ENCODE measurements at places on chromosomes 3 and 15.
A peak's percentile ranks its signal among the peaks of the same experiment; 100 is the strongest.

GRCh38 chr3:191997093-191997492, 536.1 kb downstream of the PYDC2 start:
- DNase-seq = no peak

DNA sequence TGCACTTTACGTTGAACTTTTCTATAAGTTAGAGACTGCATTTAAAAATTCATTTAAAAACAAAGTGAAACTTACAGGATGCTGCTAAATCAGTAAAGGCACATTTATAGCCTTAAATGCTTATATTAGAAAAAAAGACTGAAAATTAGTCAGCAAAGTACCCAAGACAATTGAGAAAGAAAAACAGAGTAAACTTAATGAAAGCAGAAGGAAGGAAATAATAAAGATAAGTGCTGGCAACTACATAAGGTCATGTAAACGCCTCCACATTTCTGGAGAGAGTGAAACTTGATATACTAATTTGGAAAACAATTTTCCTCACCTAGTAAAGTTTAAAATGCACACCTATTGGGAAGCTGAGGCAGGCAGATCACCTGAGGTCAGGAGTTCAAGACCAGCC, 58.2 kb upstream of the ACAN start:
- no peak for DNase-seq

DNA sequence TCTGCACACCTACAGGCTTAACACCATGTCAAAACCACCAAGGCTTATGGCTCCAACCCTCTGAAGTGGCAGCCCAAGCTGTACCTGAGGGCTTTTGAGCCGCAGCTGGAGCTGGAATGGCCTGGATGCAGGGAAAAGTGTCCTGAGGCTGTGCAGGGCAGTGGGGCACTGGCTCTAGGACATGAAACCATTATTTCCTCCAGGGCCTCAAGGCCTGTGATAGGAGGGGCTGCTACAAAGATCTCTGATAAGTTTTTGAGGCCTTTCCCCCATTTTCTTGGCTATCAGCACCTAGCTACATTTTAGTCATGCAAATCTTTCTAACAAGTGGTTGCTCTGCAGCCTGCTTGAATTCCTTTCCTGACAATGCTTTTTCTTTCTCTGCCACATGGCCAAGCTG, 37.6 kb downstream of the SPATA16 start:
- DNase-seq = no peak

- no peak for DNase-seq
Observed at GRCh38 chr3:59756934-59757333, 707.1 kb upstream of the CFAP20DC start.

GRCh38 chr3:56800130-56800831, 1.5 kb downstream of the ARHGEF3 start:
- DNase-seq = peak; percentile 33

DNA sequence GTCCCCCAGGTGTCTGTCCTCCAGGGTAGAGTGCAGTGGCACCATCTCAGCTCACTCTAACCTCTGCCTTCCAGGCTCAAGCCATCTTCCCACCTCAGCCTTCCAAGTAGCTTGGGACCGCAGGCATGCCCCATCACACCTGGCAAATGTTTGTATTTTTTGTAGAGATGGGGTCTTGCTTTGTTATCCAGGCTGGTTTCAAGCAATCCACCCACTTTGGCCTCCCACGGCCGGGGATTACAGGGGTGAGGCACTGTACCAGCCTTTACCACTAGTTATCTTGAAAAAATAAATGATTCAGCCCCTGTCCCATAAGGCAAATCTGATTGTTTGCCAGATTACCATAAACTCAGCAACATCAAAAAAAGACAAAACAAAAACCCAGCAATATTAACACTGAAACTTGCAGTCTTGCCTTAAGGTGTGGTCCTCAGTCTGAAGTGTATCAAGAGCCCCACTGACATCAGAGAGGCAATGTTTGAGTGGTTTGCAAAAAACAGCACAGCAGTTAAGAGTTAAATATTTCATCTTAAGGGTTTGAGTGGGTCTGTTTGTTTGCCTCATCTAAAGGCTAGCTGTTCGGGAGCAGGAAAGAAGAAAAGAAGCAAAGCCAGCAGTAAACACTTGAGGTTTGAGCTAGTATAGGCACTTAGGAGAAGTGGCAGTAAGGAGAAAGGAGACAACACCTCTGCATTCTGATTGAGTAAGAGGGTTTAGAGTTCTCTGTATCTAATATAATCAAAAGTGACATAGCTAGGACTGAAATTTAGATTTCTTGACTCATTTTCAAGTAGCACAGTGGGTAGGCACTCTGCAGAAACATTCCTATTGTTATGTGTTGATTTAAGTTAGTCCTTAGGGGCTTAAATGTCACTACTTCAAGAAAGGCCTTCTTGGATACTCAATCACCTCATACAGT, 26.3 kb upstream of the EDEM1 start:
- DNase-seq = no peak

- DNase-seq = no peak
Observed at GRCh38 chr3:149327156-149327555, 6.3 kb downstream of the TM4SF18 start.

DNA sequence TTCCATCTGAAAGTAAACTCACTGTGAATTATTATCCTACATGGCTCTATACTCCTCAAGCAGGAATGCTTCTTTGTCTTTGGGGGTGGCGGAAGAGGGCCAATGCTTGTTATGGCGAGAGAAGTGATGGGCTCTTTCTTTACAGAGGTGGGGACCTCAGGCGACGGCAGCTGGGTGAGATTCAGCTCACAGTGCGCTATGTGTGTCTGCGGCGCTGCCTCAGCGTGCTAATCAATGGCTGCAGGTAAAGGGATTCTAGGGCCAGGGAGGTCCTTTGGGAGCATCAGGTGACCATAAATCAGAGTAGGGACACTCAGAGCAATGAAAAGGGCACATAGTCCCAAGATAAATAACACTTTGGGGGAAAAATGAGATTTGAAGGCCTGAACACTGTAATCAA, 39.0 kb downstream of the ESYT3 start:
- DNase-seq = no peak

GRCh38 chr15:67678993-67679392, 136.5 kb downstream of the MAP2K5 start:
- no peak for DNase-seq

DNA sequence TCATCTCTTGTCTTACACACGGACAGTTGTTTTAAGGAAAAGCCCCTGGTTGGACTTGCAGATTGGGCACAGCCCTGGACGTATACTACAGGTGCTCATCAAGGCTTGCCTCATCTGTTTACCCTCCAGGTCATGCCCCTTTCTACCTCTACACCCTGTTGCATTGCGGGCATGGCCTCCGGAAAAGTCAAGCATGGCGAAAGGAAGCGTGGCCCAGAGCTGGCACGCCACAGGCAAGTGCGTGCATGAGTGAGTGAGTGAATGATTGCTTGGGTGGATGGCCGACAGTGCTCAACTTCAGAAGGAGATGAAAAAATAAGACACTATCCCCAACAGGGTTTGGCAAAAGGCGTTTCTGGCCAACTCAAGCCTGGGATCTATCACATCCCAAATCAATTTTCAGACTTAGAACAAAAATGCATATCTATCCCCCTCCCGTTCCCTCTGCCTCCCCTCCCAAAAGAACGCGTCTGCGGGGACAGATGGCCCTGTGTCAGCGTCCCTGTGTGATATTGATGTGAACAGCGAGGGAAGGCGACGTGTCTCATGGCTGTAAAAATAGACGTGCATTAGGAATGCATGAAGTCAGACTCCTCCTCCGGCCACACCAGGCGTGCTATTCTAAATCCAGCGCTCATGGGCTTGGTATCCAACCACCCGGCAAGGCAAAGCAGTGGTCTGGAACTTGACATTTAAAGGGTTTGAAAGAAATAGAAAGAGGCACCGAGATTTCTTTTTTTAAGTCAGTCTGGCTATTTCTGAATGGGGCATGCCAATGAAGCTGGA, 96.0 kb downstream of the RPLP1 start:
- no peak for DNase-seq

- no peak for DNase-seq
Observed at GRCh38 chr3:185207481-185207880, 46.4 kb downstream of the EHHADH start.

GRCh38 chr3:72903004-72903403, 15.2 kb downstream of the GXYLT2 start:
- no peak for DNase-seq

GRCh38 chr3:177351206-177351605, 153.9 kb upstream of the TBL1XR1 start:
- DNase-seq = no peak

Measured in GDM1 (cell line).